ENCODE measurements at places on chromosomes 5 and 9.
A peak's percentile ranks its signal among the peaks of the same experiment; 100 is the strongest.

- no peak for DNase-seq
Observed at GRCh38 chr5:5126444-5126843, 13.7 kb upstream of the ADAMTS16 start.

- peak; percentile 17 for DNase-seq
Observed at GRCh38 chr9:129206905-129207304, 28.8 kb upstream of the IER5L start.

DNA sequence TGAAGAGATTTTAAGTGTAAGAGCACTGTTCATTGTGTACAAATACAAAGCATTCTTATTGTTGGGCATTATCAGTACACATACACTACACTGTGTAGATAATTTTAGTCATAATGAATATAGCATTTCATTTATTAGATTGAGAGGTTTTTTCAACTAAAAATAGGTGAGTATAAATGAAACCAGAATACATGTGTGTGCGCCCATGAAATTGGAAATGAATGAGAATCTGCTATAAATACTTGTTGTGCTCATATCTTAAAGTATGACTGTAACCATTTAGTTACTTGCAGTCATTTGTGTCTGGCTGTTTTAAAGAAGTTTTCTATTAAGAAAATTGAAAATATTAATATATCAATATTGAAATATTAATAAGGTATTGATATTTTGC lies 189.0 kb upstream of the MEF2C start:
- no peak for DNase-seq

DNA sequence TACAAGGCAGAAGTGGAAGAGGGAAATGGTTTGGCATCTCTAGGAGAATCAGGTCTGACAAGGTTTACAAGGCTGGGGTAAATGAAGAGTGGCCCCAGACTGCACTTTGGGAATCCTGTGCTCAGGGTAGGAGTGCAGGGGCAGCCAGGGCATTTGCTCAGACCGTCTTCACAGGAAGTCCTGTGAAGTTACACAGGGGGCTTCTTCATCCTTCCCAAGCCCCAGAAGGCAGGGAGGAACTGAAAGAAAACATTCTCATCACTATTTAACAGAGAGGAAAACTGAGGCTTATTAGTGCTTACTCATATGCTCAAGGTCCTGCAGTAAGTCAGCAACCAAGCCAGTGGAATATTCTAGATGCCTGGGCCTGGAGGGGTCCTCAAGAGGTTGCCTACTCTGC lies 80.7 kb downstream of the NRG2 start:
- DNase-seq = no peak

DNA sequence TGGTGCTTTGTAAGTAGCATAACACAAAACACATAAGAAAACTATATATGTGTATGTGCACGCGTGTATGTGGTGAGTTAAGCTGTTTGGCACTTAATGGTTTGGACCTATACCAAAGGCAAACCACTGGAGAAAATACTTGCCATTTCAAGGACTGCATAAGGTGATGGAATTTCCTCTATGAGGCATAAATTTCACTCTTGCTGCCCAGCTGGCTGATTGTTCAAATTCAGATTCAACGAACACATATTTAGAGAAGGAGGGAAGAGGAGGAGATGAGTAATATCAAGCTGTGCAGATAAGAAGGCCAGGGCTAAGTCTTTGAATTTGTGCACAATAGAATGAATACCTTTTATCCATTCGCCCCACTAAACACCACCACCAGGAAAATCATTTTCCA lies 470.6 kb upstream of the MPDZ start:
- no peak for DNase-seq

DNA sequence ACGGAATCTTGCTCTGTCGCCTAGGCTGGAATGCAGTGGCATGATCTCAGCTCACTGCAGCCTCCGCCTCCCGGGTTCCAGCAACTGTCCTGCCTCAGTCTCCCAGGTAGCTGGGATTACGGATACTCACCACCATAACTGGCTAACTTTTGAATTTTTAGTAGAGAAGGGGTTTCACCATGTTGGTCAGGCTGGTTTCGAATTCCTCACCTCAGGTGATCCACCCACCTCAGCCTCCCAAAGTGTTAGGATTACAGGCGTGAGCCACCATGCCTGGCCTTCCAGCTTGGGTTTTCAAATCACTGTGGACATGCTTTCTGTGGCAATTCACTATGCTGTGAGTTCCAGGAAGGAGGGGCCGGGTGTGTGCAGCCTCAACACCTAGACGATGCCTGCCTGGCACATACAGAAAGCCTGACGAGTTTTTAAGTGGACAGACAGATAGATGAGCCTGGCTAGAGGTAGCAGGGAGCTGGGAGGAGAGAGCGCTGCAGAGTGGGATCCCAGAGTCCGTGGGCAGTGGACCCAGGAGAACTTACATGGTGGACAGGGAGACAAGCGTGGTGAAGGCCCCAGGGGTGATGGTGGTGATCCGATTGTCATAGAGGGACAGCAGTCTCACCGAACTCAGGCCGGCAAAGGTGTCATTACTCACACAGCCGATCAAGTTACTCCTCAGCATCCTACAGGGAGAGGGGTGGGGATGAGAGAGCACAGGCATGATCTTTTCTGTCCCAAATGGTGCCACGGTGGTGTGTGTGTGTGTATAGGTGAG lies 173.4 kb upstream of the PANK3 start:
- no peak for DNase-seq

- no peak for DNase-seq
Observed at GRCh38 chr9:6655036-6655435, 9.5 kb upstream of the GLDC start.

DNA sequence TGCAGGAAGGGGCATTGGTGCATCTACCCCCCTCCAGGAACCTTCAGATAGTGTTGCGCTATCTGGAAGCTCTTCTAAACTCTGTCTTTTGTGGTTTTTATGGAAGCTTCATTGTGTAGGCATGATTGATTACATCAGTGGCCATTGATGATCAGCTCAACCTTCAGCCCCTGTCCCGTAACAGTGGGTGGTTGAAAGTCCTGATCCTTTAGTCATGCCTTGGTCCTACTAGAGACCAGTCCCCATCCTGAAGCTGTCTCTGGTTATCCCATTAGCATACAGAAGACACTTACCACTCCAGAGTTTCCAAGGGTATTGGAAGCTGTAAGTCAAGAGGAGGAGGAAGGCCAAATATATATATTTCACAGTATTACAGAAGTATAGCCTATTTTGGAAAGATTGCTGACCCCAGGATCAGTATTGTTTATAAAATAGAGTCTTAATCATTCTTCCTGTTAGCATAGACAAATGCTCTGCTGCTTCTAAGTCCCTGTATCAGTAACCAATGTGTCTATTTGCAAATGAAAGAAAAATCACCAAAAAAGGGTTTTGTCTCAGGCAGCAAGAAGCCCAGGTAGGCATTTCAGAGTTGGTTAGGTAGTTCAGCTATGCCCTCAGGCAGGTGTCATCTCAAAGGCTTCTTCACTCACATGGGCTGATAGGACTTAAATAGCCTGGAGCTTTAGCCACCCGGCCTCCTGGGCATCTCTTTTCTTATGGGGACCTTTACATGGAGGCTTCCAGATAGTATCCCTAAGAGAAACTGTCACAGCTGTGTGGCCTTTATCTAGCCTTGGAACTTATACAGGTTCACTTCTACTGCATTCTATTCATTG lies 41.6 kb downstream of the SPIN1 start:
- DNase-seq = no peak

GRCh38 chr5:78286290-78286689 lies 8.2 kb downstream of the AP3B1 start:
- DNase-seq = no peak

- DNase-seq = no peak
Observed at GRCh38 chr5:149953436-149954121, 7.0 kb upstream of the SLC26A2 start.
